A673 (cell line): ENCODE measurements at places on chromosomes 2 and 18. TPM values are rescaled to one million over a fixed set of nuclear protein-coding genes. Genes with fewer than 3 reads are reported as not detected.

DNA sequence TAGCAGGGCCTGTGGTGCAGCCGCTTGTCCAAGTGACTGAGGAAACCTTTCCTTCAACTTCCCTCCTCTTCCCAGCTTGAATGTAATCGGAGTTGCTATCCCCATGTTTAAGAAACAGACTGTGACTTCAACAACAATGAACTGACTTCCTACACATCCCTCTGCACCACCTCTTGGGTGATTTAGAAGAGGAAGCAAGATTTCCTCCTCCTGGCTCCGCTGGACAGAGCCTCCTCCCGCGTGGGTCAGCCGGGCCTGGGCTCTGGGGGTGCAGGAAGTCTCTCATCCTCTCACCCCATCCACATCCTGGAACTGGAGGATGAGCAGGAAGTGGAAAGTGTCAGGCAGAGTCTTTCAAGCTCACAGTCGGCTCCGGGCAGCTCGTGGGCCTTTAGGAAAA lies 84.3 kb downstream of the GATA6 start:
- DNase-seq = no peak

The CRACDL gene
- not detected in 2 replicates for total RNA-seq

DNA sequence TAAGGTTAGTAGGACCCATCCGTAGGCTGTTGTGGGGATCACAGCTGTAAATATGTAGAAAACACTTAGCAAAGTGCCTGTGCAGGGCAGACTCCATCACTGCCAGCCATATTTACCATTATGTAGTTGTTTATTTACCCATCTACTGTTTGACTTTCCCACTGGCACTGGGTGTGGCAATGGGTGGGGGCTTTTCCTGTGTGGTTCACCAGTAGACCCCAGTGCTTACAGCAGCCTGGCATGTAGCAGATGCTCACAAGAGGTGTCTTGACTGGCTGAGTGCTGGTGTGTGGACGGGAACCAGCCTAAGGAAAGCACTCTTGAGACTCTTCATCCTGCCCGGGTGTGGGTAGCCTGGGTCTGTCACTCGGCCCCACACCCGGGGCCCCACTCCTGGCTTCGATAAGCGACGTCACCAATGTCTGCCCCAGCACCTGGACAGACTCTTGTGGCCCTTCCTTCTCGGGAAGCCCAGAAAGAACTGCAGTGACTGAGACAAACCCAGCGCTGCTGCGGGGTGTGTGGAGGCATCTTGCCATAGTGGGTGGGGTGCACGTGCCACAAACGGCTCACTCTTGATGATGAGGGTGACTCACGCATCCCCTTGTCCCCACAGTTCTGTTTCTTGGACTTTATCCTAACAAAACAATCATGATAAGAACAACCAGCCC lies 78.3 kb downstream of the HDAC4 start:
- no peak for DNase-seq

- DNase-seq = no peak
These were observed 1339.6 kb upstream of the LRRTM1 start for GRCh38 chr2:81644189-81644588.

- no peak for DNase-seq
These were observed 58.8 kb downstream of the RNF152 start for GRCh38 chr18:61833978-61834377.

- DNase-seq = no peak
These were observed 134.3 kb upstream of the PIEZO2 start for GRCh38 chr18:11283479-11284161.

DNA sequence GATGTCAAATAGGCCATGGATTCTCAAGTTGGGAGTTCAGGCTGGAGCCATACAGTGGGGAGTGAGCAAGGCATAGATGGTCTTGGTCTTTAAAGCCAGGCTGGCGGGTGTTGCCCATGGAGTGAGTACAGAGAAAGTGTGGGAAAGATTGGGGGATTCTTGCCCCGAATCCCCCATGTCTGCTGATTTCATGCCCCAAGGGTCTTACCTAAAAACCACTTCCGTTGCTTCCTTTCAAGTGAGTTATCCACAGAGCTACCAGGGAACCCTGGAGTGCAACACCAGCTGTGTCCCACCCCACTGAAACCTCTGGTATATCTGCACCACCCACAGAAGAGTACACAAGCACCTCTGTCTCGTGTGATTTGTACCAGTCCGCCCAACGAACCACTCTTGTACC lies 31.4 kb downstream of the FHOD3 start:
- no peak for DNase-seq

DNA sequence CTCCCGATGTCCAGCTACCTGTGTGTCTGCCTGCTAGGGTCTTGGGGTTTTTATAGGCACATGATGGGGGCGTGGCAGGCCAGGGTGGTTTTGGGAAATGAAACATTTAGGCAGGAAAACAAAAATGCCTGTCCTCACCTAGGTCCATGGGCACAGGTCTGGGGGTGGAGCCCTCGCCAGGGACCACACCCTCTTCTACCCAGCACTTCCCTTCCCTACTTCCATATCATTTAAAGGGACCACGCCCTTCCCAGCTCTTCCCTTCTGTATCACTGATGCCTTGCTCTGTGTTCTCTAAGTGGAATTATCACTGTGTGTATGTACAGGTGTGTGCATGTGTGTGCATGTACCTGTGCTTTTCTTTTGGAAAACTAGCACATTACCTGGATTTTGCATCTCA lies 6.3 kb downstream of the UGT1A1 start:
- no peak for DNase-seq

The GATA6 gene
- total RNA-seq = 0.20 and 0.21 TPM in 2 replicates

The PRKAG3 gene
- total RNA-seq = not detected in 2 replicates

DNA sequence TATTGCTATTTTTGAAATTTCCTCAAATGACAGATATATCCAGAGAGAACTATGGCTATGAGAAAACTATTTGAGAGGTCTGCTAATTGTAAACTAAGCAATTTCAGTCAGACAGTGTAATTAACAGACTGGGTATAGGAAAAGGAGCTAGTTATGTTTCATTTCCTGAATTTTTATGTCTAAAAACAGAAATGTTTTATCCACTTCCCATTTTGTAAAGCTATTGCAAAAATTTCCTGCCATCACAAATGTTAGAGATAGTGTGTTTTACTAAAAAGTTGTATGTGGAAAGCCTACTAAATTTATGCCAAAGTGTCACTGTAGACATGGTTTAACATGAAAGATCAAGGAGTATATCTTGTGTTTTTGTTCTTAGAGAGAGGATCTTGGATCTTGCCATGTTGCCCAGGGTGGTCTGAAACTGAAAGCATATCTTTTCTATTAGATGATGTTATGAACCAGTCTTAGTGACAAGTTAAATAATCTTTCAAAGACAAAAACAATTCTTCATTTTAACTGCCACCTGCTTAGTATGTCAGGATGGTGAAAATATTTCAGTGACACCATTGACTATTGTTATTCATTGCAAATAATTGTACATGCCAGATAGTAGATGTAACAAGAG lies 40.5 kb upstream of the ITPRID2 start:
- peak; percentile 32 for DNase-seq

The KRTCAP3 gene
- 2.6 and 3.4 TPM in 2 replicates for total RNA-seq

DNA sequence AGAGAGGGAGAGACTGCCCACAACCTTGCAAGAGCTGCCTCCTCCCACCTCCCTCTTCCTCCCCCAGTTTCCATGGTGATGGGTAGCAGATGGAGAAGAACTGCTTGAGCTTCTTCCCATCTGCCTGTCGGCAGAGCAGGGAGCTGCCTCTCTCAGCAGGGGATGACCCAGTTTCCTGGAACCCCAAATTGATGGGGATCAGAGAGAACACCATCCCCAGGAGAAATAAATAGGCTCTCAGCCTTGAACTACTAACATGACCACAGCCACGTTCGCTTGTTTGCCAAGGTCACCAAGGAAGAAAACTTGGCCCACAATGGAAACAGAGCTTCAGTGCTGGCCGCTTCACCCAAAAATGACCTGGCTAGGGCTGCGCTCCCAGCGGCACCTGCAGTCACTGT lies 82.2 kb downstream of the ADD2 start:
- DNase-seq = peak; percentile 15

- peak; percentile 65 for DNase-seq
These were observed 50.7 kb upstream of the PAIP2B start for GRCh38 chr2:71277536-71278103.

DNA sequence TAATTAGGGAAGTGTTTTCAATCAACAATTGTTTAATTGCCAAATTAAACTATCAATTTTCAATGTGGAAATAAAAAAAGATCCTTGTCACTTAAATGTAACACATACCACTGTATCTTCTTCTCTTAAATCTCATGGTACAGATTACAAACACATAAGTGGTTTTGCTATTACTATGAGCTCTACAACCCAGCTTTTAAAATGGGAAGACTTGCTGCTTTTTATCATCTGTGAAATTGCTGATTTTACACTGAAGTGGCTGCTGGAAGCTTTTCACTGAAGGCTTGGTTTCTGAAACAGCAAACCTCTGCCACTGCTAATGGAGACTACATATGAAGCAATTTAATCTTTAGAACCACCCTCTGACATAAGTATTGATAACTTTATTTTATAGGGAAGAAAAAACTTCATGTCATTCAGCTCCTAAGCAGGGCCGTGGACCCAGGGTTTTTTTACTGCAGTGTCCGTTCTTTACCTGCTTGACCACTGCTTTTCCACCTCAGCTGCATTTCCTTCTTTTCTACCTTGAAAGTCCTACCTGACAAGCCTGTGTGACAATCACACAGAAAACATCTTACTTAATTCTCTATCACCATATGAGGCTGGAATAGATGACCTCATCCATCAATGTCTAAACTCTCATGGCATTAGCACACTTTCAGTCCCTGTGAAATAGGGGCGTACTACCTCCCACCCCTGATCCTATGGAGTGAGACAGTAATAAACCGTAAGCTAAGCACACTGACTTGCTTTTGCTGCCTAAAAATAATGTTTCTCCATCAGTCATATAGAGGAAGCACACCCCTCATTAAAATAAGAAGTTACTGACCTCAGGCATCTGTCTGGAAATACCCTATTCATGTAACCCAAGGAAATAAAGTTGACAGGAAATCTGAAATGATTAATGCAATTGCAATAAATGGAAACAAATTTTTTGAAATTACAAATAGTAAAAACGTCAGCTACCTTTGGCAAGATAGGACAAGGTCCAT lies 19.2 kb upstream of the SLC8A1 start:
- DNase-seq = peak; percentile 32

DNA sequence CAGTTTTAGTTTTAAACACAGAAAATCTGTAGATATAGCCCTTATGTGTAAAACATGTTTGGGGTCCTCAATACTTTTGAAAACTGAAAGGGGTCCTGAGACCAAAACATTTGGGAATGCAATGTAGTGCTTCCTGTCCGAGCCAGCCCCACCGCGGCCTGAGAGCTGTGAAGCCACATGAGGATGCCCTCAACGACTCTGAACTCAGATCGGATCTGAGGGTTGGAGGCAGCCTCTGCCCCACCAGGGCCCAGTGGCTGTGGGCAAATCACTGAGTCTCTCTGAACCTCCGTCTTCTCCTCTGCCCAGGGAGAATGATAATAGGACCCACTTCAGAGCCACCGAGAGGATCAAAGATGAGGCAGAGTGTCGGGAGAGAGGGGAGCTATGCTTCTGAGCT lies 33.4 kb upstream of the HPCAL1 start:
- no peak for DNase-seq

DNA sequence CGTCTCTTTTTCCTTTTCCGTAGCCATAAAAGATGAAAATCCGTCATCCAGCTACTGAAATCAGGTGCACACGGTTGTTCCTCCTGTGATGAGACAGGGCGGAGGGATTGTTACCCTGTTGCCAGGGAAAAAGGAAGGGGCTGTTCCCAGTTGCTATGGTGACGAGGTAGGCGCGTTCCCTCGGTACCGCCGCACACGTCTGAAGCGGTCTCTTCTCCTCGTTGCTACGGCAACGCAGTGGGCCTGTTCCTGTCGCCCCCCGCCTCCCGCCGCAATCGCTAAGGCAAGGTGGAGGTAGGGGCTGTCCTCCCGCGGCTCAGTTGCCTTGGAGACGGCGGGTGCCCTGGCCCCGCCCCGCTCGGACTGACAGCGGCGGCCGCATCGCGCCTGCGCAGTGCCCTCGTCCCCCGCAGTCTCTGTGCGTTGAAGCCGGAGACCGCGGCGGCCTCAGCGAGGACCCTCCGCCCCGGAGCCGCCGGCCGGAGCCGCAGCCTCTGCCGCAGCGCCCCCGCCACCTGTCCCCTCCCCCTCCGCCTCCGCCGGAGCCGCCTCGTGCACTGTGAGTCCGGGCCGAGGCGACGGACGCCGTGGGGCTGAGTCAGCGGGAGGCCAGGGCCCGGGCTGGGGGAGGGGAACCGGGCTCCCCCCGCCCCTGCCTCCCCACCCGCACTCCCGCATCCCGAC lies at the start of gene MAPRE3:
Gene MAPRE3, plus strand, starts transcription at position 394 of the 684 bp plus-strand sequence. CDS start 51,582 bp downstream, outside the sequence.
- DNase-seq = peak; percentile 82

DNA sequence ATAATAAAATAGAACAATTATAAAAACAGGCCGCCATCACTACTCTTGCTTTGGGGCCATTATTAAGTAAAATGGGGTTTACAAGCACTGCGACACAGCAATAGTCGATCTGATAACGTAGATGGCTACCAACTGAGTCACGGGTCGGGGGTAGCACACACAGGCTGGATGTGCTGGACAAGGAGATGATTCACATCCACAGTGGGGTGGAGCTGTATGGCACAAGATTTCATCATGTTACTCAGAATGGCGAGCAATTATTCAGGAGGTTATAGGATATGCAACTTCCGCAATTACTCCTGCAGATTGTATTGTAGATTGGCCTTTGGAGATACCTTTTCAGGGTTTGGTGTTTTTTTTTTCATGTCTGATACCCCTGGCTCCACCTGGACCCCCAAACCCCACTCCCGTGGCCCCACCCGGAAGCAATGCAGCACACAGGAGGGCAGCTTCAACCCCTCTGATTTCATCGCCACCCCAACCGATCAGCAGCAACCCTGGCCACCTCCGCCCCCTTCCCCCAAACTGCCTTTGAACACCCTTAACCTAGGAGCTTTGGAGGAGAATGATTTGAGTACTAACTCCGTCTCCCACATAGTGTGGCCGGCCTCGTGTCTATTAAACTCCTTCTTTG lies 21.4 kb upstream of the MLPH start:
- no peak for DNase-seq

DNA sequence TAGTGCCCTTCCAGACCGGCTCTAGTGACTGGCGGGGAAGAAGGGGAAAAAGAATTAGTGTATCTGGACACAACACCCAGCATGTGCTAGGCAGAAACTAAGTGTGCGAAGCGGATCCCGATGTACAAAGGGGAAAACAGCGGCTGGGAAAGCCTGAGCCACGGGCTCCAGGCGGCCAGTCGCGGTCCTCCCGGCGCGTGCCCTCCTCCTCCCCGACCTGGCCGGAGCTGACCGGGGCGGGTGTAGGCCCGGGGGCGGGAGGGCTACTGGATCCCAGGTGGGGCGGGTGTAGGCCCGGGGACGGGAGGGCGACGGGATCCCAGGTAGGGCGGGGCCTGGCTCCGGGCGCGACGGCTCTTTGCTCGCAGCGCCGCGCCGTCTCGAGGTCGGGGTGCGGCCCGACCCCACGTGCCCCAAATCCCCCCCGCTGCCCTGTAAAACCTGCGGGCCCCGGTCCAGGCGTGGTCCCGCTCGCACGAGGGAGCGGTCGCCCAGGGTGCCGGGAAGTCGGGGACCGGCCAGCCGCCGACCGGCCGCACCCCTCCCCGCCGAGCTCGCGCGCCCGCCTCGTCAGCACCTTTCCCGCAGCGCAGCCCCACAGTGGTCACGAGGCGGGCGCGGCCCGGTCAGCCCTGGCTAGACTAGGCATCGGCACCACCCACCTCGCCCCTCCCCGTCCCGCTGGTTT lies 48.8 kb downstream of the C2orf42 start:
- DNase-seq = peak; percentile 44

The PPP3R1 gene
- total RNA-seq = 83.8 and 86.0 TPM in 2 replicates
